Adipocyte (in vitro differentiated cells): ENCODE measurements at places on chromosomes 16 and 17.

DNA sequence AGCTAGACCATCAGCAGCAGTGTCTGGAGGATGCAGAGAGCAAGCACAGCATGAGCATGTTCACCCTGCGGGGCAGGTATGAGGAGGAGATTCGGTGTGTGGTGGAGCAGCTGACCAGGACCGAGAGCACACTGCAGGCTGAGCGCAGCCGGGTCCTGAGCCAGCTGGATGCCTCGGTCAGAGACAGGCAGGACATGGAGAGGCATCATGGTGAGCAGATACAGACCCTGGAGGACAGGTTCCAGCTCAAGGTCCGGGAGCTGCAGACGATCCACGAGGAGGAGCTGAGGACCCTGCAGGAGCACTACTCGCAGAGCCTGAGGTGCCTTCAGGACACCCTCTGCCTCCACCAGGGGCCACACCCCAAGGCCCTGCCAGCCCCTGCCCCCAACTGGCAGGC is 38.8 kb downstream of the PLD6 start:
- no peak for DNase-seq

- DNase-seq = no peak
Measured at GRCh38 chr17:74637265-74637664, 13.7 kb upstream of the CD300E start.

DNA sequence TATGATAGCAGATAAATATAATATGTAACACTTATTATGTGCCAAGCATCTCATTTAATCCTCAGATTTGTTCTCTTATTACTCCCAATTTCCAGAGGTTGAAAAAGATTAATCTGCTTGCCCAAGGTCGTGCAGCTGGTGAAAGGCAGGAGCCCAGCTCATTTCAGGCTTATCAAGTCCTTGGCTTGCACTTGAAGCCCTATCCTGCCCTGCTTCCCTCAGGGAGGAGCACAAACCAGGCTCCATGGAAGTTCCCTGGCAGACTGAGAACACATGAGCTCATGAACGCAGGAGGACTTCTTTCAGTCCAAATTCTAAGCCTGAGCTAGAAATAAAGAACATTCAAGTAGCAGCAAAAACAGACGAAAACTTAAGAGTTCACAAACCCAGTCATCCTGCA is 74.8 kb downstream of the USP31 start:
- no peak for DNase-seq

DNA sequence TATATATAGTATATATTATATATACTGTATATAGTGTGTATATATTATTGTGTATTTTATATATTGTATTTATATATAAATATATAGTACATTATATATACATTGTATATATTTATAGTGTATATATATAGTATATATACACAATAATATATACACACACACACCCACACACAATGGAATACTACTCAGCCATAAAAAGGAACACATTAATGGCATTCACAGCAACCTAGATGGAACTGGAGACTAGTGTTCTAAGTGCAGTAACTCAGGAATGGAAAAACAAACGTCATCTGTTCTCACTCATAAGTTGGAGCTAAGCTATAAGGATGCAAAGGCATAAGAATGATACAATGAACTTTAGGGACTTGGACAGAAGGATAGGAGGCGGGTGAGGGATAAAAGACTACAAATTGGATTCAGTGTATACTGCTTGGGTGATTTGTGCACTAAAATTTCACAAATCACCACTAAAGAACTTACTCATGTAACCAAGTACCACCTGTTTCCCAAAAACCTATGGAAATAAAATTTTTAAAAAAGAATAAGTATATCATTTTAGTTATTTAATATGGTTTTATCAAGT is 201.9 kb upstream of the CDH11 start:
- no peak for DNase-seq

GRCh38 chr16:46862555-46863447 is 21.4 kb upstream of the GPT2 start:
- DNase-seq = no peak

GRCh38 chr16:64351121-64351520 is 770.7 kb downstream of the CDH11 start:
- no peak for DNase-seq

DNA sequence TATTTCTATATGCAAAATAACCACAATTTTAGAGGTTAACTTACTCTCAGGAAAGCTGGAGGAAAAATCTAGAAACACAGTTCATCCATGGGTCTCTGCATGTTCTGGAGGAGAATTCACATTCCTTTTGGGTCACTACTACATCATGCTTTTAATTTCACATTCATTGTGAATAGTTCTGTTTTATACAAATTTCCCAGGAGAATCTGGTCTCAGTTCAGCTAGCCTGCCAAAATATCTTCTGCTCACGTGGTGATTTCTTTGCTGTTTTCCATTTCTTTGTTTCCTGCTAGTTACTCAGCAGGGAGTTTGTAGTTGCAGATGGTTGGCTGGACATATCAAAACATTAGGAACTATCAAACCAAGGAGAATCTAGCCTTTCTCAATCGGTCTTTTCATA is at the start of gene ABCA9:
ABCA9 (minus strand) TSS at position 106 of the 400 bp plus-strand sequence. CDS start 9,801 bp downstream, outside the sequence.
- peak; percentile 93 for DNase-seq

GRCh38 chr17:80413771-80414507 is 1.0 kb upstream of the ENDOV start:
- peak; percentile 6 for DNase-seq

DNA sequence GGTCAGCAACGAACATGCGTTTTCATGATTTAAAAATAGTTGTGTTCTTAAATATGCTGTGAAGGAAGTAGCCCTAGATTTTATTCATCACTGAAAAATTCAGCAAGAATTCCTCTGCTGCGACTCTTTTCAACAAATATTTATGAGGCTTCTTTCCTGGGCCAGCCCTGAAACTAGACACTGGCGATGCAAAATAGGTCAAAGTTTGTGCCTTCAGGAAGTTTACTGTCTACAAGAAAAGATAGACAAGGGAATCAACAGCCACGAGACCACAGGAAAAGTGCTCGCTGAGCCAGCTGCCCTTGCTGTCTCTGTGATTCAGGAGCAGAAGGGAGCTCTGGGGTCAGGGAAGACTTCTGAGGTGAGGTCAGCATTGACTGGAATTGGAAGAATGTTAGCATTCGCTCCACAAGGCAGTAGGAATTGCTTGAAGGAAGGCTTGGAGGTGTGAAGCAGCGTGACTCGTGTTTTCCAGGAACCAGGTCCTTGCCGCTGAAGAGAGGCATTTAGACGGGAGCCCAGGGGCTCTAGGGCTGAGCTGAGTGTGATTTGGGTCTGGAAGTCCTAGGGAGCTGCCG is 1.9 kb upstream of the RPL26 start:
- peak; percentile 70 for DNase-seq

DNA sequence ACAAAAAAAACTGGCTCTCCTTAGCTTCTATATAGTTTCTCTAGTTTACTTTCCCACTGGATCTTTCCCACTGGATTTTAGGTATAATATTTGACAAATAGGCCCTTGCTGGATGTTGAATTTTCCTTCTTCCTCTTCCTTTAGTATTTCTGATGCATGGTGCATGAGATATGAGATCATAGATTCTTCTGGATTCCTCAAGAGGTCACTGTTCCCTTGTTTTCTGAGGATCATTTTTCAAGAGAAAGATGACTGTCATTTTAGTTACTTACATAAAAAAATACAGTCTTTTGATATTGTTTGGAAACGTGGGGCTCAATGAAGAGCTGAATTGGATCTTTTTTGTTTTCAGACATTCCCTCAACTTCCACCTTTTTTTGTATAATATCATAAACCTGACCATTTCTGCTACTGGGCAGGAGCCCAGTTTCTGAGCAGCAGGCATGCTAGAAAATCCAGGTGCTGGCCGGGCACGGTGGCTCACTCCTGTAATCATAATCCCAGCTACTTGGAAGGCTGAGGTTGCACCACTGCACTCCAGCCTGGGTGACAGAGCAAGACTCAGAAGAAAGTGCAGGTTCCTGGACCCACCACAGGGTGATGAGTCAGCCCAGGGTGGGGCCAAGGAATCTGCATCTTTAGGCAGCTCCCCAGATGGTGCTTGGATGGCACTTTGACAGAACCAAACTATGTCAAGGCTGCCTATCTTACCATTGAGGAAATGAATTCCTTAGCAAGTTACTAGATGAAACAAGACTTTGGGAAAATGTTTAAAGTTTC is 70.3 kb downstream of the SDR42E1 start:
- peak; percentile 82 for DNase-seq

GRCh38 chr16:70725024-70725911 is 39.4 kb upstream of the MTSS2 start:
- DNase-seq = no peak

- DNase-seq = peak; percentile 55
Measured at GRCh38 chr17:6567528-6568183, 11.3 kb upstream of the PITPNM3 start.

- no peak for DNase-seq
Measured at GRCh38 chr17:81130385-81131361, 34.6 kb upstream of the PVALEF start.

GRCh38 chr16:11423315-11424117 is 78.3 kb downstream of the RMI2 start:
- no peak for DNase-seq

DNA sequence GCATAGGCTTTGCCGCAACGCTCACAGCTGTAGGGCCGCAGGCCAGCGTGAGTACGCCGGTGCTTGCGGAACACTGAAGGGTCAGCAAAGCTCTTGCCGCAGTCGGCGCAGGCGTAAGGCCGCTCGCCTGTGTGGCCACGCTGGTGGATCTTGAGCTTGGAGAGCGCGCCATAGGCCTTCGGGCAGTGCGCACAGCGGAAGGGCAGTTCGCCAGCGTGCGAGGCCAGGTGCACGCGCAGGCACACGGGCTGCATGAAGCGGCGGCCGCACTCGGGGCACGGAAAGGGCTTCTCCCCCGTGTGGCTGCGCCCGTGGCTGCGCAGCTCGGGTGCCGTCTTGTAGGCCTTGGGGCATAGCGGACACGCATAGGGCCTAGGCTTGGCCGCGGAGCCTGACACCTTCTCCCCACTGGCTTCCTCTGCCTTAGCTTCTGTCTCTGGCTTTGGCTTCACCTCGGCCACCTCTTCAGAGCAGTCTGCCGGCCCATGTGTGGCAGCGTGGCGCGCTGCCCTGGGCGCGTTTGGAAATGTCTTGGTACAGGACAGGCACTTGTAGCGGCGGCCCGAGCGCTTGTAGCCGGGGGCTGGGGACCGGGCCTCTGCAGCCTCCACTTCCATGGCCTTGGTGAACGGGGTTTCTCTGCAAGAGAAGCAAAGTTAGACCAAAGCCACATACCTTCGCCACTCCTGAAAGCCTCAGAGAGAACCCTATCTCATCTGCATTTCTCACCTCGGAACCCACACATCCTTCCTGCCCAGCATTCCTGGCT is 10.0 kb downstream of the ZNF668 start:
- no peak for DNase-seq

GRCh38 chr17:29710891-29711418 is 88.2 kb upstream of the CORO6 start:
- DNase-seq = peak; percentile 51

DNA sequence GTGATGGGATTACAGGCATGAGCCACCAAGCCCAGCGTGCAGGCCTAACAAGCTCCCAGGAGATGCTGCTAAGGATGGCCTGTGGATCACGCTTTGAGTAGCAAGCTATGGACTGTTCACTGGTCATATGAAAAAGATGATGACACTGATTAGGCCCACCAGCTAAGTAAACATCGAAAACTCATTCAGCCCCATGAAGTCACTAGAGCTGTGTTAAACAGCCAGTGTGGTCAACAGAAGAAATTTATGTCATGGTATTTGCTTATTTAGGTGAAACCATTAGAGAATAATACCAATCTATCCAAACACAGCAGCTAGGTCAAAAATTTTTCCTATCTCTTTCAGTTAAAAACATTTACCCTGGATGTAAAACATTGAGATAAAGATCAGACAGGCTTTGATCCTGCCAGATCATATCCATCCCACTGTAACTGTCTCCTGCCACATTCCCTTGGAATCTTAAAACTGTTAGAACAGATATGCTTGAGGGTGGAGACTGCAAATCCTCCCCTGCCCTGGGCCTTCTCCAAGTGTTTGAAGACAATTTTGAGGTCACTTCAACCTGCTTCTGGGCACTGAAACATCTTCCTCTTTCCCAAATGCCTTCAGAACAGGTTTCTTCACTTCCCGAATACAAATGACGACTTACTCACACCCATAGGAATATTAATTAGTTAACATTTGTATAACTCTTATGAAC is 30.9 kb downstream of the HOXB1 start:
- no peak for DNase-seq

GRCh38 chr17:21170809-21171208 is 43.2 kb downstream of the TMEM11 start:
- DNase-seq = no peak

DNA sequence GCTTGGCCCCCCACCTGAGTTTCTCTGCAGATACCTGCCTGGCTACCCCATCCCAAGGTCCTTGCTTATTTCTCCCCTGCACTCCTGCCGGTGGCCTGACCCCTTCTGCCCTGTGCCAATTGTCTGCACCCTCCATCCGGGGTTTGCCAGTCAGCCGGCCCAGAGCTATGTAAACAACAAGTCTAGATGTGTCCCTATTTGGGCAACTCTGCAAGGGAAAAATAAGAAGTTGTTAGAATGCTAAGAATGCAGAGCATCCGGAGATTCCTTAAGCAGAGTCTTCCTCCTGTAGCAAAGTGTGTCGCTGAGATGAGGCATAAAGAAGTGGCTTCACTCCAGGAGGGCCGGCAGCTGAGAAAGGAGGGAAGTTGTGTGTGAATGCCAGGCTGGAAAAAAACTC is 46.6 kb downstream of the RGS9 start:
- DNase-seq = peak; percentile 61

GRCh38 chr17:44598932-44599297 is 41.6 kb downstream of the FZD2 start:
- DNase-seq = no peak

- no peak for DNase-seq
Measured at GRCh38 chr16:84947996-84948850, 63.1 kb downstream of the ZDHHC7 start.

- DNase-seq = no peak
Measured at GRCh38 chr16:30011714-30012504, 1.1 kb upstream of the DOC2A start.

DNA sequence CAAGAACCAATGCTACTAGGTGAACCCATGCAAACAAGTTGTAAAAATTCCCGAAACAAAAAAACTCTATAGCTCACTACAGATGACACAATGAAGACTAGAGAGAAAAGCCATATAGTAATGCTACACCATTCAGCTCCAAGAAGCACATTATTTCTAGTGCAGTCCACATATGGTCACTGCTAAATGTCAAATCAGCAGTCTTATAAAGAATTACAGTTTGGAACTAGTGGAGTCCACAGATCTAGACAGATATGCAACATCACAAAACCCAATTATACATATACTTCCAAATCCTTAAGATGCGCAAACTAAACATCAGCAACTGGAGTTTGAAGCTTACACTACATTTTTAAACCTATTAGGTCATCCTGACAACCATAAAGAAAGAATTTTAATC is 33.5 kb downstream of the GPATCH8 start:
- no peak for DNase-seq

- DNase-seq = peak; percentile 33
Measured at GRCh38 chr17:4386406-4386805, 19.9 kb upstream of the UBE2G1 start.

GRCh38 chr16:55836158-55836611 is 3.3 kb upstream of the CES1 start:
- DNase-seq = peak; percentile 1
